Kidney epithelial cell (primary cell): ENCODE measurements at places on chromosomes 7 and 10.

- no peak for DNase-seq
Measured at GRCh38 chr10:76149182-76149581, 717.8 kb downstream of the LRMDA start.

- DNase-seq = no peak
Measured at GRCh38 chr7:116497708-116498107, 1.8 kb upstream of the CAV2 start.

- no peak for DNase-seq
Measured at GRCh38 chr10:102399217-102400021, 3.9 kb downstream of the NFKB2 start.

GRCh38 chr10:14601326-14601725 is 173.4 kb downstream of the FAM107B start:
- DNase-seq = no peak

DNA sequence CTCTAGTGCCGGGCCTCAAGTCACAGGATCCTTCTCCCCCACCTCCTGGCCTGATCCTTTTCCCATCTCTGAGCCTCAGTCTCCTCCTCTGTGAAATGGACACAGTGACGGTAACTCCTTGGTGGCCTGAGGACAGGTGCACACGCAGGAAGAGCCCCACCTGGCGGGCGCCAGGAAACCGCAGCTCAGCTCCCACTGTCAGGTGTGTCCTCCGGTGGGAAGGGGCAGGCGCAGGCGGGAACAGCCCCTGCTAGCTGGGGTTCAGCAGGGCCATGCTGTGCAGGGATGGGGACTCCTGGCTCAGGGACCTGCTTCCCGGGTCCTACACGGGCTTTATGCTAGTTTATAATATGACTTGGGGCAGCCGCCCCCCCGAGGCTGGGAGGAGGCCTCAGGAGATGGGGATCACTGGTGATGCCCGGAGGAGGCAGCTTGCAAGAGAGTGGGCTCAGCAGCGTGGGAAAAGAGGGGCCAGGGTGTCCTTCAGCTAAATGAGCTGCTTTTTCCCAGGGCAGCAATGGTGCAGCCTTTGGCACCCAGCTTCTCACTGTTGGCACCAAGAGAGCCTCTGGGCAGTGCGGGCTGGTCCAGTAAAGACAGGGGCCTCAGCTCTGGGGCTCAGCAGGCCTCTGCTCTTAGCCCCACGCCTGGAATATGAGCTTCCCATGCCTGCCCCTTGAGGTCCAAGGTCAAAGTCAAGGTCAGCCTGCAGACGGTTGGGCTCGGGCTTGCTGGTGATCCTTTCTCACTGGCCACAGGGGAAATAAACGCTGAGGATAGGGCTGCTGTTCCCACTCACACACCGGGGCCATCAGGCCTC is 68.0 kb upstream of the FAM20C start:
- no peak for DNase-seq

GRCh38 chr10:97426776-97427570 is 982 bp downstream of the PGAM1 start:
- no peak for DNase-seq

GRCh38 chr10:26890956-26891355 is 30.2 kb upstream of the ABI1 start:
- peak; percentile 41 for DNase-seq

- no peak for DNase-seq
Measured at GRCh38 chr7:97748482-97748881, 16.6 kb downstream of the TAC1 start.

- no peak for DNase-seq
Measured at GRCh38 chr10:99982728-99983127, 27.0 kb downstream of the DNMBP start.

DNA sequence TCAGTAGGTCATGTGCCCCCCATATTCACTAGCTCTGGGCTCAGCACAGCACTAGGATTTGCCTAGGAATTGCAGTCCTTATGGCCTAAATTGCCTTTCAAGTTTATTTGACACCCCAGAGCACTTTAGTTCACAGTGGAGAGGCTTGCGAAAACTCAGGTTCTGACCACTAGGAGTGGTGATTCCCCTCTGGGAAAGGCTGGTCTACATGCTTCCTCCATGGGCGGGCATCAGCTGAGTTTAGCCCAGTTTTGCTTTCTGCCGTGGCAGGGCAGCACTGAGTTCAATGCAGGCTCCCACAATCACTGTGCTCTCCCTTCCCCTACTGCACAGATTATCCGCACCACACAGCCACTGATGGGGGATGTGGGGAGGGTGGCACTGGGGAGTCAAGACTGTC is 94.4 kb downstream of the ADCYAP1R1 start:
- DNase-seq = no peak

DNA sequence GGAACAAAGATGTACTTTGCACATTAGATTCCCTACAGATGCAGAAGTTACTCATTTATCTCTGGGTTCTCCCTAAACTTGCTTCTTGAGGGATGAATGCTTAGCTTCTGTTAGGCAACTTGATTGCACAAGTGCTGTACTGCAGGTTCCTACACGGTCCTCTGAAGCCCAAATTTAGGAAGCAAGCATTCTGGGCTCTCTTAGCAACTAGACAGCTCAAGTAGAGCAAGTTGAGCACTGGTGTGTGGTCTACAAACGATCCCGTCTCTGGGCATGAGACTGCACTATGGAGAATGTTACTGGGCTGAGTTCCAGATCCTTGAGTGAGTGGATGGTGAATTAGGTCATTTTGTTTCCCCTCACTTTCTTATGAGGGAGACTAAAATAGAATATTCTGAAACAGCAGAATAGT is 14.3 kb downstream of the SEMA3D start:
- no peak for DNase-seq

DNA sequence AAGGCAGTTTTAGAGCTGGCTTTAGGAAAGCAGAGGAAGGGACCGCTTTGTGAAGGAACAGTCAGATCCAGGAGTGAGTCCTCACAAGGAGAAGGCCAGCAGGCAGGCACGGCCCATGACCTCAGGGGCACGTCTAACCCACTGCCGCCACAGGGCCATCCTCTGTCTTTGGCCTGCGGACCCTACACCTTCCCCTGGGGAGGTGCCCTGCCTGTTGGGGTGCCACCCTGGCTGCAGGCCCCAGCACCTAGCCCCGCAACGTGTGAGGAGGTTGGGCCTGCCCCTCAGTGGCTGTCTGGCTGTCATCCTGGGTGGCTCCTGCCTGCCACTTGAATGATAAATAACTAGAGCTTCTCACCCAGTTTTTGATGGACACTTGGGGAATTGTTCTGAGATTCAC is 31.0 kb upstream of the TRIM8 start:
- no peak for DNase-seq

DNA sequence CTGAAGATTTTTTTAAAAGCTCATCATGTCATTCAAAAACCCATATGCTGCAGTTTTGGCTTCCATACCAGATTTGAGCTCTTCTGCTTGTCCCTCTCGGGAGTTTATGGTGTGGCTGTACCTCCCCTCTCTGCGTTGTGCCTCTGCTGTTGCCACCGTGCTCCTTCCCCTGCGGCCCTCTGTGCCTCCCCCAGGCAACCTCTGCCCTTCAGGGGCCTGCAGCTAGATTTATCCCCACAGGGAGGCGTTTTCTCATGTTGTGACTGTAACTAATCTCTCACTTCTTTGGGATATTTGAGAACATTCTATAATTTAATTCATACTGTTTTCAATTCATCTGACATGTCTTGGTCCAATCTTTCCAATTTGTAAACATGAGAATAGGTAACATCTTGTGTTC is 52.7 kb downstream of the TASOR2 start:
- DNase-seq = no peak

- no peak for DNase-seq
Measured at GRCh38 chr10:90560331-90560730, 297.5 kb downstream of the HTR7 start.

GRCh38 chr7:2941216-2941859 is 97.2 kb upstream of the GNA12 start:
- DNase-seq = no peak

DNA sequence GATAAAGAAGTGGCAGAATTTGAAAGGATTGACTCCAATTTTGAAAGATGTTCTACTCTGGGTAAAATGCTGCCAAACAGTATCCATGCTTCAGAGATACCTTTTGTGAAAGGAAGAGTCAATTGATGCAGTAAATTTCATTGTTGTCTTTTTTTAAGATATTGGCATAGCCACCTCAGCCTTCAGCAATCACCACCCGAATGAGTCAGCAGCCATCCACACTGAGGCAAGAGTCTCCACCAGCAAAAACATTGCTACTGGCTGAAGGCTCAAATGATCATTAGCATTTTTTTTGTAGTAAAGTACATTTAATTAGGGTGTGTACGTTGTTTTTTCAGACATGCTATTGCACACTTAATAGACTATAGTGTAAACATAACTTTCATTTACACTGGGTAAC is 31.7 kb upstream of the CYP26C1 start:
- DNase-seq = peak; percentile 16

DNA sequence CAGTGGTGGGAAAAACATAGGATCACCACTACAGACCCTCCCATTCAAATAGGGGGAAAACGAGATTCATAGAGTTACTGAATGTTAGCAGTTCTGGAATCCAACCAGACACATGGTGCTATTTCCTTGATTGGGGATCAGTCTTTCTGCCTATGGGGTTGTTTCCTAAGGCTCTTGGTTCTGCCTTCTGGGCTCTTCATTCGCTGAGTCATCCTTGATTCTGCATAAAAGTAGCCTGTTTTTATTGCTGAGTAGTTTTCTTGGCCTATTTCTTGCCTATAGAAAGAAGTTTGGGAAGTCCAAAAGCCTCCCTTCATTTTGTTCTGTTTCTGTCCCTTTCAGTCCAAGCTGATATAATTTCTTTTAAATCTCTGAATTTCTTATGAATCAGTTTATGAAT is 99.3 kb upstream of the OIT3 start:
- no peak for DNase-seq

- DNase-seq = no peak
Measured at GRCh38 chr10:131706952-131707351, 193.9 kb upstream of the PPP2R2D start.

GRCh38 chr10:76218035-76218434 is 786.6 kb downstream of the LRMDA start:
- no peak for DNase-seq

DNA sequence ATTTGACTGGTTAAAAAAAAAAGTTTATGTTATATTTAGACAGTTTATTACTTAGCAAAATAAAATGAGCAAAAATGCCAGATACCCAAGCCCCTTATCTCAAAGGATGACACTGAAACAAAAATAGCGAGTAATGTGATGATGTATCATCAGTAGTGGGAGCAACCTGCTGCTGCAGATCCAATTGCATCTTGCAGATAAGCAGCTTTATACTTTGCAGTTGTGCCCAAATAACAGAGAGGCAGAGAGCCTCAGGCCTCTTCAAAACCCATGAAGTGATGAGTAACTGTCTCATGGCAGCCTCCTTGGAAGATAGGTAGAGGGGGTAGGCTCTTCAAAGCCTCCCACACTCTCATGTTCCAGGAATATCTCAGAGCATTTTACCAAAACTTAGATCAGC is 468.2 kb upstream of the LRRTM3 start:
- DNase-seq = no peak

DNA sequence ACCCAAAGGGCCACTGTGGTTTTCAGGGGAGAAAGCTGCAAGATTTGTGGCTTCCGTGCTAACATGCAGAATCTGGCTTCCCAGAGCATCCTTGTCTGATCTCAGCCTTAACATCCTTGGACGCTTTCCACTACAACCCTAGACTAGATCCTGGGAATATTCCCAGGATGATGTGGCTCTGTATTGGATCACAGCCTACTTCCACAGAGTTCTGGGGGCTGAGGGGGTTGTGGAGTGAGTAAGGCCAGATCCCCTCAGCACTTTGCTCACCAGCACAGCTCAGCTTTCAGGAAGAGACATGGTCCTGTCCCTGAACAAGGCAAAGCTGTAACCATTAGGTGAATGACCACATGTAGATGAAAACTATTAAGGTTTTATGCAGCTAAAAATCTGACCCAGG is 241.3 kb upstream of the MYO3A start:
- no peak for DNase-seq

- DNase-seq = no peak
Measured at GRCh38 chr10:70963271-70963670, 74.9 kb upstream of the PCBD1 start.

DNA sequence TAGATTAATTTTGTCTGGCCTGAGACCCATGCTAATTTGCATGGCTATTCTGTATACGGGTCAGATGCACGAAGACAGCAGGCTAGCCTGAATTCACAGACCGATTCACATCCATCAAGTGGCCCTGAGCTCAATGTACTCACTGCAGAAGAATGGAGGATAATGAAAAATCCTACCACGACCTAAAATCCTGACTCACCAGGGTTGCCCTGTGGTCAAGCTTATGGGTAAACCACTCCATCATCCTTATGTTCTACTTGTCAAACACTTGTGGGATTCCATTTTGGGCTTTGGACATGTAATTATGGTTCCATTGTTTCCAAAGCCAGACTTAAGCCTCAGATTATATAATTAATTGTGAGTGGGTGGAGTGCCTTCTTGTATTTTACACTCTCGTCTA is 110.4 kb upstream of the ZNF438 start:
- peak; percentile 56 for DNase-seq

GRCh38 chr10:68095153-68095552 is 14.1 kb upstream of the MYPN start:
- no peak for DNase-seq

GRCh38 chr7:141649137-141649864 is 52.7 kb downstream of the DENND11 start:
- DNase-seq = peak; percentile 39

- no peak for DNase-seq
Measured at GRCh38 chr10:62733654-62734293, 70.7 kb upstream of the ADO start.

DNA sequence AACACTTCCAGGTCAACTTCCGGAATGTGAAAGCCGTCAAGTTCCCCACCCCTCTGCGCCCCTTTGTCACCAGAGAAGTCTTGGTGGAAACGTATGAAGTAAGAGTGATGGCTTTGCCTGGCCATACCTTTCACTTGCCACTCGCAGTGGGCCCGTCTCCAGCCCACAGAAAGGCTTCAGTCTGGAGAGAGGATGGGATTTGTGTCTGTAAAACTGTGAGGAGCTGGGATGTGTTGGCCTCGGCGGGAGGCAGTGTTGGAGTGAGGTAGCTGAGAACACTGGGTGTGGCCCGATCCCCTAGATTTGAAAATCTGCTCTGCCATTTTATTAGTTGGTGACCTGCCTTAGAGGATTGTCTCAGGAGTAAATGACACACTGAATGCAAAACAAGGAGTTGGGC is 6.4 kb downstream of the ADCK2 start:
- no peak for DNase-seq

DNA sequence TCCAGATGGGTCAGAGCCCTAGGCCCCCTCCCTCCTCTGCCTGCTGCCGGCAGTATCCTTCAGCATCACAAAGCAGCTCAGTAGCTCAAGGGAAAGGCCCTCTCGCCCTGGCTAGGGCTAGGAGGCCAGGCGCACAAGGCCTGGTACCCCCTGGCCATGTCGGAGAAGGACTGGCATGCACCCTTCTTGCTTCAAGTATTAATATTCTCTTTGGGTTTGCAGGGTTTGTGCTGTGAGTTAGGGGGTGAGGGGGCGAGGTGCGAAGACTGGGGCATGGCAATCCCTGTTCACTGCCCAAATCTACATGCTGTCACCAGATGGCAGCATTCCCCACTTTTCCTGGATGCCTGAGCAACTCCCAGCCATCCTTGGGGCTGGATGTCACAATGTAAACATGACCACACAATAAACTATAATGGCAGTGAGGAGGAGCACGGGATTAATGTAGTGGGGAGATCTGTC is 105.2 kb downstream of the NEURL1 start:
- peak; percentile 26 for DNase-seq

- DNase-seq = peak; percentile 26
Measured at GRCh38 chr7:7681191-7681935, 37.0 kb downstream of the RPA3 start.

GRCh38 chr7:79272066-79272669 is 181.3 kb downstream of the MAGI2 start:
- DNase-seq = peak; percentile 18
